ENCODE measurements at places on chromosomes 5 and 9. TPM values are rescaled to one million over a fixed set of nuclear protein-coding genes. Genes with fewer than 3 reads are reported as not detected.

GRCh38 chr5:173664154-173664526 lies 47.7 kb upstream of the BOD1 start:
- DNase-seq = no peak

The IL7R gene
- total RNA-seq = 143 TPM

DNA sequence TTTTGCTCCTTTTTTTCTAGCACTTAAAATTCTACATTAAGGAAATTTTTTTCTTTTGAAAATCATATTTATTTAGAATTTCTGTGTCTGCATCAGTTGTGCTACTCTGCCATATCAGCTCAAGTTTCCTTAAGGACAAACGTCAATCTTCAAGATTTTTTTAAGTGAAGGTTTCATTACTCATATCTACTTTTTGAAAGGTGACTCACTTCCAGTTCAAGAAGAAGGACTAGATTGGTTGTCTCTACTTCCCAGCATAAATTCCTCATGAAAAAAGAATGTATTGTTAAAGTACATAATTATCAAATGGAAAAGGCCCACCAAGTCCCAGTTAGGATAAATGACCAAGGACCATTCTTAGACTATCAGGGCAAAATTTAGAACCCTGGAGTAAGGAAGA lies 626.5 kb downstream of the DMRTA1 start:
- DNase-seq = no peak

- no peak for DNase-seq
These were observed 251.6 kb upstream of the HAPLN1 start for GRCh38 chr5:83972236-83972635.

The LCN1 gene
- not detected for total RNA-seq

All from activated T-cell treated with anti-CD3 and anti-CD28 coated beads, Interleukin-2, amount 50 U/mL, for 72 hours (primary cell).